Stimulated activated CD4-positive, alpha-beta T cell treated with anti-CD3 and anti-CD28 coated beads, Interleukin-2, amount 100 ng/mL, for 24 hours (primary cell): ENCODE measurements at places on chromosomes 12 and 14.

DNA sequence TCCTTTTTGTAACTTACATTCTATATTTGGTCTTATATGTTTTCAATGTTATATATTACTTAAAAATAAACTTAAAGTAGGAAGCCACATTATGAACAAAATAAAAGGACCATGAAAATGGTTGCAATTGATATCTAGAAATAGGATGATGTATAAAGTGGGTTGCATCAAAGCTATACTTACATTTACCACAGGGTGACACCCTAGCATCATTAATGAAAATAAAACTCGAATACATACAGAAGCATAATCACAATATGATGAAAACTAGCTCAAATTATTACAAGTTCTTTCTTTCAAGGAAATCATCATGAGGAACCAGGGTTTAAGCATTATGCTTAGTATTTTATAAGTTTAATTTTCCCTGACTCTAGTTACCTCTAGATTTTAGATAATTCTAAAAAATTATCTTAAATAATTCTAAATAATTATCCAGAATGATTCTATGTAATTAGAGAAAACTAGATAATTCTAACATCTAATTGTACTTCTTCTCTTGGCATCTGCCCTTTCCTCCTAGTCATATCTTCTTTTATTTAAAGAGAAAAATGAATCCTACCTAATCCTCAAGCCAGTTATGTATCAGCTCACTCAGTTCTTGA lies 31.2 kb downstream of the TAS2R7 start:
- no peak for DNase-seq

DNA sequence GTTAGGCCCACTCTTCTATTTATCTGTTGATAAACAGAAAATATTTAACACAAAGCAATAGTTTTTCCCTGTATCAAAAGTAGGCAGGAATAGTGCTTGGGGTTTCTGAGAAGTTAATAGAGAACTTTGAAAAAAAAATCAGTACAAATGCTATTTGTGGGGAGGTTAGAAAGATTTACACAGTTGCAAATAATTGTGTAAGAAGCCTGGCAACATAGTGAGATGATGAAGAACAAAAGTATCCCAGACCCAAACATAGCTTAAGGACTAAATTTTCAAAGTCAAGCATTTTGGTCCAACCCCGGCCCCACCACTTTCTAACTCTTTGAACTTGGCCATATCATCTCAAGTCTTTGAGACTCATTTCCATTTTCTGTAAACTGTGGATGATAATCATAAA lies 687.5 kb upstream of the TMEM132C start:
- DNase-seq = no peak

GRCh38 chr14:100818221-100818699 lies 7.7 kb upstream of the MEG3 start:
- no peak for DNase-seq

- peak; percentile 92 for DNase-seq
These were observed 25.1 kb upstream of the UBC start for GRCh38 chr12:124939421-124940142.

- DNase-seq = no peak
These were observed 12.1 kb upstream of the BCDIN3D start for GRCh38 chr12:49854976-49855375.

DNA sequence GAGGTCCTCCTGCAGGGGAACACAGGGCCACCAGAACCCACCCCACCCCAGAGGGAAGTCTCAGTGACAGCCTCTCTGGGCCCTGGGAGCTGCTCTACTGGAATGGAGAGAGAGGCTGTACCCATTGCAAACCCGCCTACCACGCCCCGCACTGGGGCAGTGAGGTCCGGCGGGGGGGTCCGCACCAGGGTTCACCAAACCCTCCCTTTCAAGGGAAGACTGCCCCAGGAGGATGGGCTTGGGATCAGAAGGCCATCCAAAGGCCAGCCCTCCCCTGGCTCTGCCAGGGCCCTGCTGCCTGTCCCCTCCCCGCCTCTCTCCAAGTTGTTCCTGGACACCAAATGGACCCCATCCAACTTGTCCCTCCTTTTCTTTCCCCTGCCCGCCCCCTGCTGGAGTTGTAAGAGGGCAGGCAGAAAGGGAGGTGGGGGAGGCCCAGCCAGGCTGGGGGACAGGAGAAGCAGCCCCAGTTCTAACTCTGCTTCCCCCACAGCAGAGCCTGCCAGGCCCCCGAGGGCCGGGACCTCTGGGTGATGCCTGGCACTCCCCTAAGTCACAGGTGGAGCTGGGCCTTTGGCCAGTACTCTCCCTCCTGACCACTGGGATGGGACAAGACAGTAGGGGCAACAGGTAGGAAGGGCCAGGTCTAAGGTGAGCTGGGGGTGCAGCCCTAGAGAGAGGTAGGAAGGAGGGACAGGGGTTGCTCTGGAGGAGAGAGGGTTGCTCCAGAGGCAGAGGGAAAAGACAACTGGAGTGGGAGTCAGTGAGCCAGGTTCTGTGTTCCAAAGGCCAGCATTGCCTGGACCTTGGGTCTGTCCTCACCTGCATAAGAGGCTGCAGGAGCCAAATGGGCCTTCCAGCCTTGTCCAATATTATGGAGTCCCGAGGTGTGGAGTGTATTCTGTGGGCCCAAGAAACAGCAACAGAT lies 3.2 kb upstream of the DIO3 start:
- no peak for DNase-seq

- no peak for DNase-seq
These were observed 48.7 kb upstream of the MAX start for GRCh38 chr14:65150898-65151608.
